ENCODE measurements at places on chromosomes 5 and 9. TPM values are rescaled to one million over a fixed set of nuclear protein-coding genes. Genes with fewer than 3 reads are reported as not detected.

- DNase-seq = peak; percentile 92
These were observed 56.5 kb downstream of the SIL1 start for GRCh38 chr5:139141446-139142204.

- peak; percentile 48 for DNase-seq
These were observed 76.3 kb upstream of the PCSK1 start for GRCh38 chr5:96509316-96509715.

GRCh38 chr5:127950707-127951391 is 132.7 kb upstream of the SLC12A2 start:
- no peak for DNase-seq

DNA sequence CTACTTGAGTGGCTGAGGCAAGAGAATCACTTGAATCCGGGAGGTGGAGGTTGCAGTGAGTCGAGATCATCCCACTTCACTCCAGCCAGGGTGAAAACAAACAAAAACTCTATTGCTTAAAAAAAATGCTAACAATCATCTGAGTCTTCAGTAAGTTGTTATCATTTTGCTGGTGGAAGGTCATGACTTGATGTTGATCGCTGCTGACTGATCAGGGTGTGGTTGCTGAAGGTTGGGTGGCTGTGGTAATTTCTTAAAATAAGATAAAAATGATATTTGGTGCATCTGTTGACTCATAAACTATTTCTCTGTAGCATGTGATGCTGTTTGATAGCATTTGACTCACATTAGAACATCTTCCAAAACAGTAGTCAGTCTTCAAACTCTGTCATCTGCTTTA is 349.4 kb upstream of the PAPPA start:
- no peak for DNase-seq

- DNase-seq = no peak
These were observed 622.1 kb downstream of the PSAT1 start for GRCh38 chr9:78918976-78919375.

GRCh38 chr9:76576344-76576743 is 117.4 kb downstream of the GCNT1 start:
- peak; percentile 83 for DNase-seq

DNA sequence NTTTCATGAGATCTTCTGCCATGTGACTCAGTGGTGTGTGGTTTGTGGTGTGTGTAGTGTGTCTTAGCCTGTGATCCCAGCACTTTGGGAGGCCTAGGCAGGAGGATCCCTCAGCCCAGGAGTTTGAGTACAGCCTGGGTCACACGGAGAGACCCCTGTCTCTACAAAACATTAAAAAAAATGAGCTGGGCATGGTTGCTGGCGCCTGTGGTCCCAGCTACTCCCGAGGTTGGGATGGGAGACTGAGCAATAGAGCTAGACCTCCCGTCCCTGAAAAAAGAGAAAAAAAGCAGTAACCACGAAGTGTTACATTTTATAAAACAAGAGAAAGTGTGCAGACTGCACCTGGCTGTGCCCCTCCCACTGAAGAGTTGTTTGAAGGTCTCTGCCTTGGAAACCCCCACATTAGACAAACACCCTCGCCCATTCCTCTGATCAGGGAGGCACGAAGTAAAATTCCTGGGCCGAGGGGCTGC is 21.2 kb upstream of the RNU6ATAC start:
- DNase-seq = no peak

DNA sequence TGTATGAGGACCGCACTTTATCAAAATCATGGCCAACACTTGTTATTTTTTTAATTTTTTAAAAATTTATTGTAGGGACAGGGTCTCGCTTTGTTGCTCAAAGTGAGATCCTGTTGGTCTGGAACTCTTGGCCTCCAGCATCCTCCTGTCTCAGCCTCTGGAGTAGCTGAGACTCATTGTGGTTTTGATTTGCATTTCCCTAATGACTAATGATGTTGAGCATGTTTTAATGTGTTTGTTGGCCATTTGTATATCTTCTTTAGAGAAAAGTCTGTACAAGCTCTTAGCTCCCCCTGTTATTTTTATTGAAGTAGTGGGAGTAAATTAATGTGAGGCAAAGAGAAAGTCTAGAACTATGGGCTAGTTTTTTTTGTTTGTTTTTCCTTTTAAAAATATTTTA is 1.6 kb upstream of the RPS6 start:
- DNase-seq = no peak

- no peak for DNase-seq
These were observed 38.7 kb upstream of the SEMA4D start for GRCh38 chr9:89536600-89536999.

GRCh38 chr5:138336952-138337684 is 948 bp upstream of the FAM53C start:
- peak; percentile 56 for DNase-seq

DNA sequence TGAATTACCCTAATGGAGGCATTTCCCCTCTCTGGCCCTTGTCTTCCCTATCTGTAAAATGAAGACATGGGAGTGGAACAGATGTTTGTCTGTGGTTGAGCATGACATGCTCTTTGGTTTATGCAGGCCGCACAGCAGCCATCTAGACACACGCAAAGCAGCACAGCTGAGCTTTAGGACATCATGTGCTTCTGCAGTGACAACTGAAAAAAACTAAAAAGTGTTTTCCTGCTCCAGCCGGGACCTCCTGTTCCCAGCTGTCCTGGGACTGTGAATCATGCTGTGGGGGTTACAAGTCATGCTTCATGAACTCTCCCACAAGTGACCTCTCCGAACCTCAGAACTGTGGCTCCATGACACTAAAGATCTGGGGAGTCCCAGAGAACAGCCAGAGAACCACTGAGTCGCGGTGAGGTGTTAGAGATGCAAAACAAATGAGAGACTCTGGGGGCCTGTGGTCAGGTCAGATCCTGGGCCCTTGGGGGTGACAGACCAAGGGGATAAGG is 1.7 kb downstream of the SMIM3 start:
- peak; percentile 92 for DNase-seq

DNA sequence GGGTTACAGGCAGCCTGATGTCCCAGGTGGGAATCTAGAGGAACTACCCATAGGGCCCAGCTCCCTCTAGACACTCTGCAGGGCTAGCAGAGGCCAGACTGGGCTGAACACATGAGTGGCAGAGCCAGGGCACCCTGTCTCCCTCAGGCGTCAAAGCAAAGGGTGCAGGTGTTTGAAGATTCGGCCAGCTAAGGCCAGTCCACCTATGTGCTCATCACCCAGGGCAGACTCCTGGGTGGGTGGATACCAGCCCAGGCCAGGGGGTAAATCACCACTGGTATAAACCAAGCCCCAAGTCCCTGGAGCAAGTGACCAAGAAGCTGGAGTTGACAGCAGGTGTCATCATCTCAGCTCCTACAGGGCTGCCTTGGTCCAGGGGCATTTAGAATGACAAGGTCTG is 3.4 kb downstream of the CCDC180 start:
- no peak for DNase-seq

- DNase-seq = peak; percentile 74
These were observed 182.5 kb upstream of the NR3C1 start for GRCh38 chr5:143585970-143586369.

DNA sequence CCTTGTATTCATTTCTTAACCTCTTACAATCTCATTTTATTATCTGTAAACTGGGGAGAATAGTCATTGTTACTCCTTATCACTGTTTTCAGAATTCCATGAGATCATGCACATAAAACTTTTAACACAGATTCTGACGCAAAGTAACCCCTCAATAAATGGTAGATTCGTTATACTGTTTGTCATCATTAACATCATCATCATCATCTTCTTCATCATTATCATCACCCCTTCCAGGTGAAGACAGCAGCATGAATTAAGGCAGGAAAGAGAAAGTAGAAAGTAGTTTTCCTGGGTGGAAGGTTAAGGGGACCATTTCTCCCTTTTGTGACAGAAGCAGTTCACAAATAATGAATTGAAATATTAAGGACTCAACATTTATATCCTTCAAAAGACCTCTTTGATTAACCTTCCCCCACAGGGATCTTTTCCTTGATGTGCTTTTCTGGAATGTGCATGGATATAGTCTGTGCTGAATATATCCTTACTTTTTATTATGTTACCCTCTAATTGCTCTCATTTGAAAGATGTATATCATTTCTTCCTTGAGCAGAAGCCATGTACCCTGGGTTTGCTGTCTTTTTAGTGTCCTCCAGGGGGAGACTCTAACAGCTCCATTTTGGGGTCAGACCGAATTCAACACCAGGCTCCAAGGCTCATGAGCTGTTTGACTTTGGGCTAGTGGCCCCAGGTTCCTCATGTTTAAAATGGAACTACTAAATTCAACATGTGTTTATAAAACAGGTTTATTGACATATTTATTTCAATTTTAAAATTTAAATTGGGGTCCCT is 1029.9 kb upstream of the WWC1 start:
- no peak for DNase-seq

DNA sequence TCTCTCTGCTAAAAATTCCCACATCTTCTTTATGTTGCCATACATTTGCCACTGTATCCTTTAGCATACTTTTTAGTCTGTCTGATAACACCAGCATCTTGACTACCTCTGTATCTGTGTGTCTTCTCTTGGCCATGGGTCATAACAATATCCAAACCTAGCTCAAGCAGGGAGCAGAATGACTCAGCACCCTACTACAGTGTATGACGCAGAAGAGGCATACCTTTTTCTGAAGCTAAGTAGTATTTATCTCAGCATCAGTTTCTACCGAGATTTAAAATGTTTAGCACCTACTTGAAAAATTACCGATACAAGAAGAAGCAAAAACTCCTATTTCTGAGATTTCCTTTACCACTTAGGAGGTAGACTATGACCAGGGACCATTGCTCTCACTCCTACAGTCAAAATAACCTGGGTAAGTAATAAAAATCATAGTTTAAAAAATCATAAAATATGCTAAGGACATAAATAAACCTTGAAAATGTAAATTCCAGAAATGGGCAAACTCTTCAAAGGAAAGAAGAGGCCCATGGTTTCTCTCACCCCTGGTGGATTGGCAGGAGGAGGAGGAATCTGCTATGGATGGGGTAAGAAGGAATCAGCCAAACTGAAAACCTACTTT is 286.5 kb downstream of the MAST4 start:
- peak; percentile 64 for DNase-seq

- no peak for DNase-seq
These were observed 71.9 kb downstream of the GDNF start for GRCh38 chr5:37767961-37768360.

GRCh38 chr9:27467486-27467885 is 56.6 kb upstream of the IFNK start:
- DNase-seq = no peak

Gene CKMT2
- 2.8 TPM for total RNA-seq

Gene NRARP
- 0.55 TPM for total RNA-seq

Gene C9
- total RNA-seq = 0.20 TPM

Gene RGS7BP
- not detected for total RNA-seq

Gene SLC6A19
- total RNA-seq = not detected

Gene PRR16
- 0.35 TPM for total RNA-seq

Gene TMEM215
- not detected for total RNA-seq

Gene NTRK2
- total RNA-seq = 9.8 TPM

Gene FAM240B
- total RNA-seq = not detected

Gene FOXD4L3
- not detected for total RNA-seq
